GM04503 (cell line): ENCODE measurements at places on chromosomes 2 and 18.

DNA sequence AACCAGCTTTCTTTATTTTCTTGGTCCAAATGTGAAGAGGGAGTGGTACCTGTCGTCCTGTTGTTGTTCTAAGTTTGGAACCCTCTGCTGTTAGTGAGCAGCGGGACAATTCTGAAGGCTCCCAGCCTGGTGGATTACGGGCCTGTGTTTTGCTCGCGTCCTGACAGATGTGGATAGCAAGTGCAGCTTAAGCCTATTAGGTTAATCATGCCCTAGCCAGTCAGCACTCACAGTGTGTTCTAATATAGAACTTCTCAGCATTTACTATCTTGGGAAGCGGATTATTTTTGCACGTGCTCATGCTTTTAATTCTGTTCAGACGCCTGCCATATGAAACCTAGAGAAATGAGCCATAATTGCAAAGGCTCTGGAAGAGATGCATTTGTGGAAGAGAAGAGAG, at the start of gene PCARE:
PCARE (minus strand) TSS at position 113 of the 400 bp plus-strand sequence. CDS start 262 bp downstream, outside the sequence.
- DNase-seq = no peak

- DNase-seq = no peak
Observed at GRCh38 chr2:34949316-34949715, 1350.2 kb upstream of the FAM98A start.

GRCh38 chr18:57727952-57728807, 74.9 kb downstream of the ATP8B1 start:
- DNase-seq = no peak

GRCh38 chr2:111668274-111668616, 215.7 kb downstream of the ANAPC1 start:
- DNase-seq = no peak

DNA sequence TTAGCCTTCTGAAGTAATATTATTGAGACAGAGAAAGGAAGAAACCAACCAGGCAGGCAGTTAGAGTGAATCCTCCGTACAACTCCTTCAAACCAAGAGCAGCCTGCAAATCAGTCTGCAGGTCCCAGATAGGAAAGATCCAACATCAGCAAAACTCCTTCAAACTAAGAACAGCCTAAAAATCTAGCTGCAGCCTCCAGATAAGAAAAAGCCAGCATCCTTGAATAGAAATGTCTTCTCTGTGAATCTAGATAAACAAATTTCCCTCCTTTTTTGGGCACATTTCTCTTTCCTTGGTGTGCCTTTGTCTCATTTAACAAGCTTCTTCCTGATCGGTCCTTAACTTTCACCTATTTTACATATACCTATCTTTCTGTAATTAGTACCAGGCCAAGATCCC, 1004.6 kb upstream of the TMEFF2 start:
- no peak for DNase-seq

DNA sequence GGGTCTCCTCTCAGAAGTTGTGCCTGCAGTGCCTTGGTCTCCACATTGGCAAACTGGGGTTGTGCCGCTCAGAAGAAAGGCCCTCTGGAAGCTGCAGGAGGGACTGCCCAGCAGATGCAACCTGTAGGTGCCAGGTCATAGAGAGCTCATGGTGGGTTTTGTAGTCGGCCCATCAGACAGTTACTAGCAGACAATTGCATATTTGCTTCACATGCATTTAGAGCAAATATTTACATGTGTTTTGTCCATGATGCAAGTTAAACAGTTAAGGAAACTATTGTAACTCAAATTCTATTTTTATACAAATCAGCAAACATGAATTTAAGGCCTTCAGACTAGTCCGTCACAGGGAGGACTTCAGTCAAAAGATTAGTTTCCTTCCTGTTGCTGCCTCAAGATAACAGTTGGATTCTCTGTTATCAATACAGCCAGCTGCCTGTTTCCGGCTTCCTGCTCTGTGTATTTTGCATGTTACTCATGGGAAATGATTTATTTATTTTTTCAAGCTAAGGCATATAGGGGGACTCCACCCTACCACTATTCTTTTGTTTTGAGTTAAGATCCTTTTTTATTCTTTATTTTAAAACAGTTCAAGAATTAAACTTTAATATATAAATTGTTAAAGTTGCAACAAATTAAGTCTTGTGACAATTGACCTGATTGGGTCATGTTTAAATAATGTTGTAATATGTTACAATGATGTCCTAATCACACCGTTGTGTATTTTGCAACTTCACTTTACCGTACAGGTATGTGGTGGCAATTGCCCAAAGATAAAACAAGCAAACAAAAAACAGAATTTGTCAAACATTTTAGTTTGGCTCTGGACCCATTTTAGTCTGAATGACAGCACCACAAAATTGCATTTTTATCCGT, 133.5 kb downstream of the SPTBN1 start:
- DNase-seq = no peak

- no peak for DNase-seq
Observed at GRCh38 chr2:3789256-3789655, 85.9 kb downstream of the DCDC2C start.

- DNase-seq = no peak
Observed at GRCh38 chr2:65075176-65075575, 19.0 kb downstream of the CEP68 start.

DNA sequence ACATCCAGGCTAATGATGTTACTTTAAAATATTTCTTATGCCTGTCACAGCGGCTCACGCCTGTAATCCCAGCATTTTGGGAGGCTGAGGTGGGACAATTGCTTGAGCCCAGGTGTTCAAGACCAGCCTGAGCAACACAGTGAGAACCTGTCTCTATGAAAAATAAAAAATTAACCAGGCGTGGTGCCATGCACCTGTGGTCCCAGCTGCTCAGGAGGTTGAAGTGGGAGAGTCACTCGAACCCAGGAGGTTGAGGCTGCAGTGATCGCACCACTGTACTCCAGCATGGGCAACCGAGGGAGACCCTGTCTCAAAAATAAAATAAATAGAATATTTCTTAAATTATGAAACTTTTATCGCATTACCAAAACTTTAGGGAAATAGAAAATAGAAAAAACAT, 28.1 kb upstream of the ACTR3 start:
- no peak for DNase-seq

DNA sequence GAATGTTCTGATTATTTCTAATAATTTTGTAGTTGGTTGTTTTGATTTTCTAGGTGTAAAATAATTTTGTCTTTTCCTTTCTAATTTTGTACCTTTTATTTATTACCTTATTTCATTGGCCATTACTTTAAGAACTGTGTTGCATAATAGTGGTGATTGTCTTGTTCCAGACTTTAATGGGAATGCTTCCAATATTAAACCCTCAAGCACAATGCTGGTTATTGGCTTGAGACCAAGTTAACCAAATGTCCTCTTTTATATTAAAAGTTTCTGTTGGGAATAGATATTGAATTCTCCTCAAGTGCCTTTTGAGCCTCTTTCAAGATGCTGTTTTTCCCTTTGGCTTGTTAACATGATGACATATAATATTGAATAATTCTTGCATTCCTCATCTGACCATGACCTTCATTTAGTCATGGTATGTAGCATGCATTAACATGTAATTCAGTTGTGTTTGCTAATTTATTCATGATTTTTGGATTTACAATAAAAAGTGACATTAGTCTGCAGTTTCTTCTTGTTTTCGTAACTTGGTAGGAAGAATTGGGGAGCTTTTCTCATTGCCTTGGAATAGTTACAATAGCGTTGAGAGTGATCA, 141.7 kb downstream of the DIS3L2 start:
- DNase-seq = no peak

DNA sequence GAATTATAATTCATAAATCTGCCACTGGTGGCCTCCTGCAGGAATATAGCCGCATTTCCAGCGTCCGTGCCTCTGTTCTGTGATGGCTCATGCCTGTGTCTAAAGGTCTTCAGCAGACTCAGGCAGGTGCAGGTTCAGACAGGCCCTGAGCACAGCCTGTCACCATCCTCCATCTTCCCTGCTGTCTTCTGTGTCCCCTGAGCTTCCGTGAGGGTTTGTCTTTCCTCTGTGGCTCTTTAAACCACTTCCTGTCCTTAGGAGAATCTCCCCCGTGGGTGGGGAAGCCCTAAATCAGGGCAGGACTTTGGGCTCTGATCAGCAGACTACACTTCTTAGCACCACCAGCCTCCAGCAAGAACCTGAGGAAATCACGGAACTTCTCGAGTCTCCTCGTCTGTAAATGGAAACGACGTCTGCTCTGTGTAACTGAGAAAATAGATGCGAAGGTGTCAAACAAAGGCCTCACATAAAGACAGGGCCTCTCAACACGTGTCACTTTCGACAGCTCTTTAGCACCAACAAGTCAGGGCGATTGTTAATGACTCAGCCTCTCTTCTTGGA, 24.1 kb upstream of the NFATC1 start:
- no peak for DNase-seq

- no peak for DNase-seq
Observed at GRCh38 chr2:179180242-179180641, 84.4 kb downstream of the SESTD1 start.

- no peak for DNase-seq
Observed at GRCh38 chr2:74028741-74029140, 44.0 kb downstream of the TET3 start.

DNA sequence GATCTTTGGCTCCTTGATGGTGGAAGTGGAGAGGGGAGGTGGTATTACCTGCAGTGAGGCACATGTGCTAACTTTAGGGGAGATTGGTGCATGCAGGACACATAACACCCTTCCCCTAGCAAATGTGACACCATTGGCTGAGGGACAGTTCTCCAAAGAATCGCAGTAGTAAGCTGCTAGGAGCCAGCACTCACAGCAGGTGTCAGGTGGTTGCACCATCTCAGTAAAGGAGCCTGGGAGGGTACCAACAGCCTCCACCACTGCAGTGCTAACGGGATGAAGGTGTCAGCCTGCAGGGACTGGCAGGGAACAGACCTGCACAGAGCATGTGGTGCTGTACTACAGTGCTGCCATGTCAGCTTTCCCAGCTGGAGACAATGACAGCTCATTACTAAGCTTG, 127.3 kb upstream of the PIEZO2 start:
- DNase-seq = no peak

DNA sequence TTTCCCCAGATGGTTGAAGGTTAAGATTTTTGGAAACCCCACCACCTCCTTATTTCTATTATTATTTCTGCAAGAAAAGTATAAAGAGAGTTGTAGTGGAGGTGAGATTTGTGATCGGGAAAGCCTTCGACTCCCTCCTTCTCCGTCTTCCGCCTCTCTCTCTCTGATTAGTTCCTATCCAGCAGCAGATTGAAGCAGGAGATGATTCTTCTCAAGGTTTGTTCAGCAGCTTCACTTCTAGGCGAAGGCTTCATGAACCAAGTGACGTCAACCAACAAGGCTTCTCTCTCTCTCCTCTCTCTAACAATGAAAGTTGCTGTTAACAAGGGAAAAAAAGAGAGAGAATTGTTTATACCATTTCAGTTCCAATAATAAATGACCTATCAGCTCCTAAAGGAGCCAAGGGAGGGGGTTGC, at the start of gene BAZ2B:
BAZ2B (minus strand) TSS at position 263 of the 416 bp plus-strand sequence. CDS start 137,829 bp downstream, outside the sequence.
- peak; percentile 61 for DNase-seq

- no peak for DNase-seq
Observed at GRCh38 chr2:110828330-110828729, 96.0 kb downstream of the ACOXL start.

DNA sequence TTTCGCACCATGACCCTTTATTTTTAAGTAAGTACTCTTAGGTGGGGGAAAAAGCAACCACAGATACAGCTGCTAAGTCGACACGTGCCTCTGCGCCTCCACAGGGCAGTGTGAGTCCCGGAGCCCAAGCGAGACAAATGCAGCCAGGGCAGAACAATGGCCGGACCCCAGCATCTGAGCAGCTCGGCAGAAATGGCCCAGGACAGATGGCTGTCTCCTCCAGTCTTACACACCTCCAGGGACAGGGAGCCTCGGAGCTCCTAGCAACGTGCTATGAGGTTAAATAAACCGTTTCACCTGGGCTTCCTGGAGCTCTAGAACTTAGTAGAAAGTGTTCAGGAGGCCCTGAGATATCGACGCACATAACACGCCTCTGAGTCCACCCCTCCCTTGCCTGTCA, 47.3 kb upstream of the SALL3 start:
- no peak for DNase-seq

- no peak for DNase-seq
Observed at GRCh38 chr2:36677996-36678605, 18.4 kb upstream of the VIT start.

- DNase-seq = no peak
Observed at GRCh38 chr2:1091895-1092585, 141.4 kb downstream of the SNTG2 start.

- DNase-seq = no peak
Observed at GRCh38 chr2:237727363-237727762, 71.2 kb upstream of the RBM44 start.

GRCh38 chr2:27461118-27461517, 18.9 kb downstream of the KRTCAP3 start:
- no peak for DNase-seq

- DNase-seq = no peak
Observed at GRCh38 chr2:235639885-235640284, 146.0 kb downstream of the AGAP1 start.

DNA sequence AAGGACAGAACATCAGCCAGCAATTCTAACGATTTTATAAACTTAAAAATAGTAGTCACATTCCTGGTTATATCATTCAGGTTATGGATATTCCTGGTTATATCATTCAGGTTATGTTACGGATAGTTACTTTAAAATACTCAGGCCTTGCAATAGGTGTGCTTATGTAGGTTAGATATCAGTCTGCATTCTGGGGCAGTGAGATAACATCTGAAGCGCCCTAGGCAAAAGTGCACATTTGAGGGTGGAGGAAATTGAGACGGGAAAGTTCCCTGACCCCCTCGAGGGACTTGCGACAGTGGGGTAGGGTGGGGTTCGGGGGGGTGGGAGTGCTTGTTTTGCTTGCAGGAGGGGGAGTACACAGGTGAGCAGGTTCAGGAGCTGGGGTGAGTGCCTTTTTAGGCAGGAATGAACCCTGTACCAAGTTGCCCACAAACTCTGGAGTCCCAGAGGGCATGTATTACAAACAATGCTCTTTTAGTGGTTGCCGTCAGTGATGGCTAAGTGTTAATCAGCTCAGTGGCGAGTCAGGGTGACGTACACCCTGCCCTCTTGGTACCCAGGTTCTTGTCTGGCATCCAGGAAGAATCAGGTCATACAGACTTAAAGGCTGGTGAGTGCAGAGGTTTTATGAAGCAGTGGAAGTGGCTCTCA, 31.8 kb downstream of the CREG2 start:
- DNase-seq = no peak

DNA sequence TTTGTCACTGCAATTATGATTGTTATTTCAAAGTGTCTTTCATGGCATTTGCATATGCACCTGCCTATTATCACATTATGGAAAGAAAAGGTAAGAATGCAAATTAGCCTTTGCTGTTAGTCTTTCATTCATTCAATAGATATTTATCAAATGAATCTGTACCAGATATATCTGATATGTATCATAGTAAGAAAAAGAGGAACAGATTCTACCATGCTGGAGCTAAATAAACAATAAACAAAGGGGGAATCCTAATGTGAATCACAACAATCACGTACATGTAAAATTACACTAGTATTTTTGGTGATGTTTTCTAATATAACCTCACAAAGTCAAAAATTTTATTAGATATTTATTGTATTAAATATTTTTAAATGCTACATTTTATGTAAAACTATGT, 446.4 kb downstream of the THSD7B start:
- no peak for DNase-seq

GRCh38 chr2:120783371-120783791, 47.7 kb downstream of the GLI2 start:
- DNase-seq = no peak

GRCh38 chr2:55771612-55772011, 78.0 kb upstream of the PNPT1 start:
- DNase-seq = no peak

- no peak for DNase-seq
Observed at GRCh38 chr2:8027387-8027786, 654.5 kb upstream of the ID2 start.
